ENCODE measurements at places on chromosomes 12 and 14.

GRCh38 chr12:49885118-49885517 is 18.6 kb downstream of the FAIM2 start:
- DNase-seq: no peak

- DNase-seq: peak; percentile 73
These were observed 481.4 kb upstream of the TMEM132C start for GRCh38 chr12:127785540-127785939.

- peak; percentile 63 for DNase-seq
These were observed 57.1 kb downstream of the NIN start for GRCh38 chr14:50773632-50774541.

DNA sequence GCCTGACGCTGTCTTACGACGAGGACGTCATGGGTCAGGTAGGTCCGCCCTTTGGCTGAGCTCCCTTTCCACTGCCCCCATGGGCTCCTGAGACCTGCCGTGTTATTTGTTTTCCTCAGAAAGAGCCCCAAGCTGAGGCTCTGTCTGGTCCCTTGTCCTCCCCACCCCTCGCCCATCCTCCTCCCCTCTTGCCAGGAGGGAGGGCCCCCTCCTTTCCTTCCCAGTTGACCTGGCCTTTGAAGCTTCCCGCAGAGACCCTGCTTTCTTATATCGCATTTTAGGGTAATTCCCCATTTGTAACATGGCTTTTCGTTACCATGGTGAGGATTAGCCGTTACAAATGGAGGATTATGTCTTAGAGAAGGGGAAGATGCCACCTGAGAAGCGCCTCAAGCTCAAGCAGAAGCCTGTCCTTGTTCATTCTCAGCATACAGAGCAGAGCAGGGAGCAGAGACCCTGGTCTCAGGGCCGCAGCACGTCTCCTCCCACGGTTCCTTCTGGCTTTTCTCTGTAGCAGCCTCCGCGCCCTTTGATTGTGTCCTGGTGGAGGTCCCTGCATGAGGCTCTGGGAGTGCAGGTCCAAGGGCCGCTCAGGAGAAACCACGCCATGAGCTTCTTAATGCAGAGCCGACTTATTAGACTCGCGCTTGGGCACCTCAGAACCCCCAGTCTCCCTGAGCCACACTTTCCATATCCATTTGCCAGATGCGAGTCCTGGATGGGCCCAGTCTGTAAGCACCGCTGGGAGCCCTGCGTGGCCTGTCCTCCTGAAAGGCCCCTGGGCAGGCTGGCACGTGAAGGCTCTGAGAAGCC is 47.2 kb downstream of the UBE3B start:
- DNase-seq: no peak

DNA sequence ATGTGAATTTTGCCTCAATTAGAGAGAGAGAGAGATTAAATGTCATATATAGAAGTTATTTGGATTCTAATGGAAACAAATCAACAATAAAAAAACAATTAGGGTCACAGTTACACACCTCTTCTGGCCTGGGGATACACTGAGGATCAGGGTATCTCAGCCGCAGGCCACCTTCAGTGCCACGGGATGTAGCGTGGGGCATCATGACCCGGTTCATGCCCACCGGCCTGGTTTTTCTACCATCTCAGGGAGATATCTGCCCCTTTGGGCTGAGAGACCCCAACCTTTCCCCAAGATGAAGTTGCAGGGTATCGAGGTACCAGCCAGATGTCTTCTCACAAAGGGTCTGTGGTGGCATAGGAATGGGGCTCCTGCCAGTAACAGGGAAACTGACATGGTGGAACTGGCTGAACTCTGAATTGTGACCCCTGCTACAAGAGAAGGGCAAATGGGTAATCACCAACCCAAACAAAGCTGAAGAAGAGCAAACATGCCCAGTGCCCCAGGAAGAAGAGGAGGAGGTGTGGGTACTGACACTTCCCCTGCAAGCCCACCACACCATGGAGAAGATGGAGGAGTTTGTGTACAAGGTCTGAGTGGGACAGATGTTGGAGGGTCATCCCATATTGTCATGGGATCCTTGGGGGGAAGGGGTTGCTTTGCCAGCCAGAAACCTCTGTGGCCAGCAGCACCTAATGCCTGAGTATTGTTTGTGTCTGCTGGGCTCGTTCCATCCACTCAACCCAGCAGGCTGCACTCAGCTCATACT is 19.5 kb downstream of the SERPINA3 start:
- no peak for DNase-seq

GRCh38 chr12:13099066-13099843 is 4.2 kb downstream of the GSG1 start:
- DNase-seq: no peak

GRCh38 chr12:79121486-79121885 is 256.9 kb downstream of the SYT1 start:
- no peak for DNase-seq

- no peak for DNase-seq
These were observed 7.9 kb downstream of the TRIM9 start for GRCh38 chr14:51087031-51087441.

- DNase-seq: no peak
These were observed 136.2 kb downstream of the STXBP6 start for GRCh38 chr14:24913746-24914145.

GRCh38 chr14:104876251-104876699 is 11.2 kb downstream of the CEP170B start:
- DNase-seq: no peak

GRCh38 chr12:50960130-50960529 is 7.8 kb downstream of the HIGD1C start:
- DNase-seq: no peak

GRCh38 chr12:105351523-105351922 is 21.0 kb downstream of the C12orf75 start:
- no peak for DNase-seq

DNA sequence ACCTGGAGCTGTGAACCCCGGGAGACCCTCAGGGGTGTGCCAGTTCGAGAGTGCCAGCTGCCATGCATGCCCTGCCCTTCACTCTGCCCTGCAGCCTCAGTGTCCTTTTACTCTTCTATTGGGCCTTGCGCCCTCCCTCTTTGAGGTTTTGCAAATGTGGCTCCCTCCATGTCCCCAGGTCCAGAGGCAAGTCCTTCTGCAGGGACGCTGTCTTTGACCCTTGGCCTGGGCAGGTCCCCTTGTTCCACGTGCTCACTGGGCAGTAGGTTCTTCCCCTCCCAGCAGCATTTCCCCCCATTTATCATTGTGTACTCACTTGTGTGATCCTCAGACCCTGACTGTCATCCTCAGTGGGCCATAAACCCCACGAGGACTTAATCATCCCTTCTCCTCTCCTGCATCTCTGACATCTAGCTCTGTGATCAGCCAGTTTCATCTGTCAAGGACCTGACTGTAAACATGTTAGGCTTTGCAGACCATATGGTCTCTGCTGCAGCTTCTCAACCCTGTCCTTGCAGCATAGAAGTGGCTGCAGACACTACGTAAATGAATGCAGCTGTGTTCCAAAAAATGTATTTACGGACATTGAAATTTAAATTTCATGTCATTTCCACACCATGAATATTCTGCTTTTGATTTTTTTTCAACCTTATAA is 36.6 kb downstream of the TSPAN9 start:
- no peak for DNase-seq

GRCh38 chr14:81986005-81986404 is 452.4 kb upstream of the SEL1L start:
- no peak for DNase-seq

DNA sequence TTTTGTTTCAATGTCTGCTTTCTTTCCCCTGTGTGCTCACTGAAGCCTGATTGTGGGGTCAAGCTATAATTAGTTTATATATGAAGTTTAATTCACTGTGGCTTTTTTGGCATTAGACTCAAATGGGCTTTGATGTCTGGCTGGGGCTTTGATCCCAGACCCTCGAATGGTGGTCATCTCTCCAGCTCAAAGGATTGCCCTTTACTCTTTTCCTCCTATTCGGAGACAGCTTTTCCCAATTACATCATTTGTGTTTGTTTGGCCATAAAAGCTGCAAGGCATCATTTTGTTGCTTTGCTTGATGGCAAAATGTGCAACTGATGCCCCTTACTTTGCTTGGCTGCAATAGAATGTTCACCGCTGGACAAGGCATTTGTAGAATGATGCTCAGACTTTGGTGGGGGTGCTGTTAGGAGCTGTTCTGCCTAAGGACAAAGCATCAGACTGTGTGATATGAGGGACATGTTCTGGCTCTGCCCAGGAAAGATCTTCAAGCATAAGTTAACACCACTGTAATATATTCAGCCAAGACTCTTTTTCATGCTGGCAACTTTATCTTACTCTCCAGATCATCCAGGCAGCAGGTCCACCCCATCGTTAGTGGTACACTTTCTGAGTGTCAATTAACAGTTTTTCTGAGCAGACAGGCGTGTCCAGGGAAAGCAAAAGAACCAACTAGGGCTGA is 3.2 kb upstream of the DACT1 start:
- DNase-seq: no peak

DNA sequence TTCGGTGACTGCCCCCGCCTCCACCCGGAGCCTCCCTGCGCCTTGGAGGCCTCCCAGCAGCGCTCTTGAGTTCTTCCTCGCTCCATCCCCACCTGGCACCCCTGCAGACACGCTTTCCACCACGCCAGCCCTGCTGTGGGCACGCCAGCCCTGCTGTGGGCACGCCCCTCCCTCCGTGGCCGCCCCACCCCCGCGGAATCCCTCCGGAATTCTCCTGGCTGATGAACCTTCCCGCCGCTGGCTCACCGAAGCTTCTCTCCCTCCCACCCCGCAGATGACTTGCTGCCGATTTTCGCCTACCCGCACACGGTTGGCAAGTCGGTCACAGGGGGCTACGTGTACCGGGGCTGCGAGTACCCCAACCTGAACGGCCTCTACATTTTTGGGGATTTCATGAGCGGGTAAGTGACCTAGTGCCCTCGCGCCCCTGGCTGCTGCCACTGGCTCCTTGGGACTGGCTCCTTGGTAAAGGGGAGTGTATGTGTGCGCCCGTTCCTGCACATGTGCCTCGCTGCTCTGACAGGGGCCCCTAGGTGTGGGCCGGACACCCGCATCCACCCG is 15.2 kb downstream of the HHIPL1 start:
- no peak for DNase-seq

DNA sequence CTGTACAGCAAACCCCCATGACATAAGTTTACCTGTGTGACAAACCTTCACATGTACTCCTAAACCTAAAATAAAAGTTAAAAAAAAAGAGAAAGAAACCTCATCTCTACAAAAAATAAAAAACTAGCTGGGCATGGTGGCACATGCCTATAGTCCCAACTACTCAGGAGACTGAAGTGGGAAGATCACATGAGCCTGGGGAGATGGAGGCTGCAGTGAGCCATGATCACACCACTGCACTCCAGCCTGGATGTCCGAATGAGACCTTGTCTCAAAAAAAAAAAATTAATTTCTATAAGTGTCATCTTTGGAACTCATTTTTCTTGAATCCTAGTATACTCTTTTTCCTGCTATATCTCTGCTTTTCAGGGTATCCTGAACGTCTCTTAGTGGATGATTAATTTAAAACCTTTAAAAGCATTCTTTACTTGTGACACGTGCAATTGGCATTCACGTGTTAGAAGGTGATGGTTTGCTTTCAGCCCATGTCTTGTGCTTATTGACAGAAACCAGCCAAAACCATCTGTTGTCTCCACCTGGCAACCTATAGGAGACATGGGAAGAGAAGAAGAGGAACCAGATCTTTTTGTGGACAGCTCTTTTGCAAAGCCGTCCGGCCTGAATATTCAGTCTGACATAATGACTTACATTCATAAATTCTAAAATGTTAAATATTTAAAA is 30.6 kb upstream of the PPFIBP1 start:
- DNase-seq: no peak

GRCh38 chr12:108691998-108692808 is 39.1 kb downstream of the CORO1C start:
- no peak for DNase-seq

DNA sequence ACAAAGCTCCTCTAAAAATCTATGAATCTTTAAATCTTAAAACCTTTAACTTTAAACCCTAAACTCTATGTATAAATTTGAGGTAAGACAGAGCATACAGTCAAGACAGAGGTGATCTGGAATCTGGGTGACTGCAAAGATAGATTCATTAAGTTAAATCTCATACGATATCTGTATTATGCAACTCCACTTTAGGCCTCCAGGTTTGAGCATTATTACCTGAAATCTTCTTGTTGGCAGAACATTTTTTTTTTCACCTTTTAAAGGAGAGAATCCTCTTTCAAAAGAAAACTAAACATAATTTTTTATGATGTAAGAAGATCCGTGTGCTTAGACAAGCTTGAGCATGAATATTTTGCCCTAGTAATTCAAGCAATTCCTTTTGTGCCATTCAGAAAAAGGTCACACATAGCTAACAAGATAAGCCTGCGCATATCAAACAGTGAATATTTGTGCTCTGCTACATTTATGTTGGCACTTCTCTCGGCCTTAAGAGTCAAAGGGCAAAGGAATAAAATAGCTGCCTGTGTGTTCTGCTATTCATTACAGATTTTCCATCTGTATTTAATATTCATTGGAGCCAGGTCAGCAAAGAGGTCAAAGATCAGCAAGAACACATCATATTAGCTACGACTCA is 163.3 kb downstream of the TMTC3 start:
- DNase-seq: no peak

- no peak for DNase-seq
These were observed 71.3 kb upstream of the SCN8A start for GRCh38 chr12:51519755-51520154.

GRCh38 chr12:67151886-67152285 is 117.3 kb upstream of the CAND1 start:
- no peak for DNase-seq

DNA sequence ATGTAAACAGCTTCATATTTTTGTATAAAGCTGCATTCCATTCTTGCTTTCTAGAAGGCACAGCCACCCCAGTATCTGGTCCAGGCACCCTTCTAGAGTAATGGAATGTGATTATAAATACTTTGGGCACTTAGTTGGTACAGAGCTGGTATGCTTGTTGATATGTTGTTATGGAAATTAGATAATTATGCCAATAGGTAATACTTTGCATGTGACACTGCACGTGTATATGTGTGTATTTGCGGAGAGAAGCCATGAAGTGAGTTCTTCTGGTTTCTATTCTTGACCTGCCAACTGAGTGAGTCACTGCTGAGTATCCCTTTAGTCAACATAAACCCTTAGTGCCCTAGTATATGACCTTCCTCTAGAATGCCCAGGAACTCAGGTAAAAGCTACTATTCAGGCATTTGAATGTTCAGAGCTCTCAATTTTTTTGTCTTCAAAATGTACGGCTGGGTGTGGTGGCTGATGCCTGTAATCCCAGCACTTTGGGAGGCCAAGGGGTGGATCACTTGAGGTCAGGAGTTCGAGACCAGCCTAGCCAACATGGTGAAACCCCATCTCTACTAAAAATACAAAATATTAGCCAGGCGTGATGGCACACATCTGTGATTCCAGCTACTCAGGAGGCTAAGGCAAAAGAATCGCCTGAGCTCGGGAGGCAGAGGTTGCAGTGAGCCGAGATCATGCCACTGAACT is 6.2 kb upstream of the TCP11L2 start:
- no peak for DNase-seq

- DNase-seq: no peak
These were observed 297.2 kb downstream of the FBXL14 start for GRCh38 chr12:1297206-1297605.

GRCh38 chr14:89965839-89966238 is 10.1 kb downstream of the TDP1 start:
- DNase-seq: no peak

Data from HFF-Myc (cell line).